ENCODE measurements at places on chromosomes 2 and 18.

DNA sequence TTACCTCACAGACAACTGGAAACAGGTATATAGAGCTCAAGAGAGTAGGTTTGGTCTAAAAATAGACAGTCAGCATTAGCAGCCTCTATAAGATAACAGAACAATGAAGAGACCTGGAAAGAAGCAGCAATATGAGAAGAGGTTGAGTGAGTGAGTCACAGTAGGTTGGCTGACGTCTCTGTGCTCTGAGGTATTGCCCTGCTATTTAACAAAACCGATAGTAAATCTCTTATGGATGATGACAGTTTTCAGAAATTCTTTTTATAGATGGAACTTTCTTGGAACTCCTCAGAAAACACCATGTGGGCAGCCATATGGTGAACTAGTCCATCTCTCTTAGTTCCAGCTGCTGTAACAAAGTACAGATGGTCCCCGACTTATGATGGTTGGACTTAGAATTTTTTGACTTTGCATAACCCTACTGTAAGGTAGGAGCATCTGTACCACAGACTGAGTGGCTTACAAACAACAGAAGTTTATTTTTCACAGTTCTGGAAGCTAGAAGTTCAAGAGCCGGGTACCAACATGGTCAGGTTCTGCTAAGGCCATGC, 123.5 kb downstream of the MBD2 start:
- no peak for DNase-seq

DNA sequence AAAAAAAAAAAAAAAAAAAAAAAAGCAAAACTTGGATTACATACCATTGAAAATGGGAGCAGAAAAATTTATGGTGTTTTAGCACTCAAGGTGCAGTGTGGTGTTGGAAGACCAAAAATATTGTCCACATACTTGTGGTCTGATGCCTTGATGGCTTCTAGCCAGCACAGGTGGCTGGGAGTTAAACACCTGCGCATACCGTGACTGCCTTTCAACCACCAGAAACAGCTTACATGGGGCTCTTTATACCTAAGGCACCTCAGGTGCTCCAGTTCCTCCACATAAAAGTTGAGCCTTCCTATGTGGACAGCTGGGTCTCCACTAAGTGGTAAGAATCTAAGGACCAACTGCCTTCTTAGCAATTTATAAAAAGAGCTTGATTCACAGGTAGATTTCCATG, 802.6 kb upstream of the CELF4 start:
- no peak for DNase-seq

GRCh38 chr2:19035238-19035637, 323.2 kb downstream of the OSR1 start:
- DNase-seq, result no peak

GRCh38 chr2:108189316-108189715, 50.5 kb upstream of the SULT1C3 start:
- no peak for DNase-seq

DNA sequence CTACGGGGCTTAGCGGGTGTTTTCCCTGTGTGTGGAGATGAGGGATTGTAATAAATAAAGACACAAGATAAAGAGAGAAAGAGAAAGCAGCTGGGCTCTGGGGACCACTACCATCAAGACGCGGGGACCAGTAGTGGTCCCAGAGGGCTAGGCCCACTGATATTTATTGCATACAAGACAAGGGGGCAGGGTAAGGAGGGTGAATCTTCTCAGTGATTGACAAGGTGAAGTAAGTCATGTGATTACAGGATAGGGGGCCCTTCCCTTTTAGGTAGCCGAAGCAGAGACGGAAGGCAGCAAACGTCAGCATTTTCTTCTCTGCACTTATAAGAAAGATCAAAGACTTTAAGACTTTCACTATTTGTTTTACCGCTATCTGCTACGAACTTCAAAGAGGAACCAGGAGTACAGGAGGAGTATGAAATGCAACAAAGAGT, 4.5 kb upstream of the GAL3ST2 start:
- no peak for DNase-seq

- DNase-seq, result no peak
Measured at GRCh38 chr2:83368916-83369315, 1090.2 kb downstream of the SUCLG1 start.

All from stimulated activated CD4-positive, alpha-beta T cell treated with anti-CD3 and anti-CD28 coated beads, Interleukin-1b, Interleukin-23, amount 100 ng/mL, for 1 hour (primary cell).